Activated naive CD4-positive, alpha-beta T cell treated with anti-CD3 and anti-CD28 coated beads for 36 hours (primary cell): ENCODE measurements at places on chromosomes 7 and 10. TPM values are rescaled to one million over a fixed set of nuclear protein-coding genes. Genes with fewer than 3 reads are reported as not detected.

DNA sequence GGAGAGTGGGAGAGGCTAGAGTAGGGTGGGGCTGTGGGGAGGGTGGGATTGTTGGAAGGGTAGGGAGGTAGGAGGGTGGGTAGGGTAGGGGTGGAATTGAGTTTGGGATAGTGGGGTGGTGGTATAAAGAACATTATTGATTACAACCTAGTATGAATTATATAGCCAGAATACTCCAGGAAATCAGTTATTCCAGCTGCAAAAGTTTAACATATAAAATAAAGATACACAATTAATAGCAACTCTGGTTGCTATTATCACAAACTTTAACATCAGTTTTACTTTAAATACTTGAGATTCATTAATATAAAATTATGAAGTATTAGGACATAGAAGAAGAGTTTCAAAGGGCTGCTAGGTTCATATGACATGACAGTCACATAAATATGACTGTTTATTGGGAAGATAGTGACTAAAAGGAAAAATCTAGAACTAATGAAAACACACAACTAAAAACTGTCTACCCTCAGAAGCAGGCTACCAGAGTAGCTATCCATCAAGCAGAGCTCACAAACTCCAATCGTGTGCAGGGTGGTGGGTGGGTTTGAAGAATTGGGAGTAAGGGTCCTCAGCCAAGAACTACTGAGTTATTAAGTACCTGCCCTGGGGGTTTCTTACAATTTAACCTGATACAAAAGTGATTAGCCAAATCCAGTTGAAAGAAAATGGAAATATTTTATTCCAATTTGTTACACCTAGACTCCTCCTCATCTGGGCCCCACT is 14.0 kb upstream of the SGCE start:
- no peak overlapping the region for H3K27ac ChIP-seq
- H3K4me3 ChIP-seq = no peak overlapping the region
- DNase-seq = no peak
- no peaks in the 10 kb centered on the region for H3K36me3 ChIP-seq

GRCh38 chr7:131320603-131321002 is 7.1 kb upstream of the MKLN1 start:
- DNase-seq = no peak
- no peak overlapping the region for H3K27ac ChIP-seq
- H3K4me1 ChIP-seq = peaks cover 21% of the 10 kb centered on the region
- H3K4me3 ChIP-seq = no peak overlapping the region
- no peaks in the 10 kb centered on the region for H3K27me3 ChIP-seq

DNA sequence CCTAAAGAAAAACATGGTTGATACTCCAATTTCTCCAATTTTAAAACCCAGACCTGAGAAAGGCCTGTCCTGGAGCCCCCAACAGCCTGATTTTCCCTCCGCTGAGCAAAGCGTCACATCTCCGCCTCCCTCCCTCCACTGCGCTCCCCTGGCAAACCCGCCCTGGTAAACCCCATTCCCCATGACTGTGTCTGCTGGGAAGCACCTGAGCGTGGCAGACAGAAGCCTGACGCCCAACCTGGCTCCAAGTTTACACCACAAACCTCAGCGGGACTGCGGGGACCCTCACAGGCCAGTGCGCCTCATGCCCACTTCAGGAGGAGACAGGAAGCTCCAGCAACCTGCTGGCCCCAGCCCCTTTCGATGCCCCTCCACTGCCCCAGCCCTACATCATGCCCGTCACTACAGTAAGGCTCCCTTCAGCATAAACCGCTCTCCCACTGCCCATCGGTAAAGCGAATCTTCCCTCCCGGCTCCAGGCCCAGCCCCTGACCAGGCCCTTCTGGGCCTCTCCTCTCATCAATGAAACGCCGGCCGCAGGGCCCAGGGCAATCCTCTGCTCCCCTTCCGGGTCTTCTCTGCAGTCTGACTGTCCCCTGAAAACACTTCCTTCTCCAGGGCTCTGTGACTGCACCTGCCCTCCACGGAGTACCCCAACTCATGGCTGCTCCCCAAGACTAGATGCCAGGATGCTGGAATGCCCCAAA is 233.3 kb downstream of the MAD1L1 start:
- no peak overlapping the region for H3K27ac ChIP-seq
- no peaks in the 10 kb centered on the region for H3K4me1 ChIP-seq
- DNase-seq = no peak
- no peaks in the 10 kb centered on the region for H3K27me3 ChIP-seq
- no peak overlapping the region for H3K4me3 ChIP-seq

- H3K27ac ChIP-seq = no peak overlapping the region
- no peak for DNase-seq
- no peaks in the 10 kb centered on the region for H3K27me3 ChIP-seq
- no peak overlapping the region for H3K4me3 ChIP-seq
- peaks cover 4% of the 10 kb centered on the region for H3K4me1 ChIP-seq
These were observed 12.0 kb upstream of the CRHR2 start for GRCh38 chr7:30694218-30694745.

DNA sequence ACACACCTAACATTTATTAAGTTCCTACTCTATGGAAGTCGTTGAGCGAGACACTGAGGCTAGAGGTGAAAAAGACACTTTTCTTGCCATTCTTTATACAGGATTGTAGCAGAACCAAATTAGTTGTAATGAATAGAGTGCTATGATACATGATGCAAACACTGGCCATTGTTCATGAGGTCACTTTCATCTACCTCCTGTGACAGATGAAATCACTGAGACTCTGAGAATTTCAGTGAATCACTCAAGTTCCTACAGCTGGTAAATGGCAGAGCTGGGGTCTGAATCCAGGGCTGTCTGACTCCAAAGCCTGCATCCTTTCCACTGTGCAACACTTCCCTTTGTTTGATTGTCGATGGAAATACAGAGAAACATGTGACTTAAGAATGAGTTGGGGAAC is 657.6 kb downstream of the LRMDA start:
- H3K4me3 ChIP-seq = no peak overlapping the region
- no peak for DNase-seq
- no peaks in the 10 kb centered on the region for H3K27me3 ChIP-seq
- no peaks in the 10 kb centered on the region for H3K36me3 ChIP-seq
- H3K27ac ChIP-seq = no peak overlapping the region

- no peaks in the 10 kb centered on the region for H3K36me3 ChIP-seq
- no peaks in the 10 kb centered on the region for H3K27me3 ChIP-seq
- no peak overlapping the region for H3K27ac ChIP-seq
- H3K4me1 ChIP-seq = no peaks in the 10 kb centered on the region
These were observed 1136.4 kb downstream of the TYW1 start for GRCh38 chr7:68133045-68133444.

DNA sequence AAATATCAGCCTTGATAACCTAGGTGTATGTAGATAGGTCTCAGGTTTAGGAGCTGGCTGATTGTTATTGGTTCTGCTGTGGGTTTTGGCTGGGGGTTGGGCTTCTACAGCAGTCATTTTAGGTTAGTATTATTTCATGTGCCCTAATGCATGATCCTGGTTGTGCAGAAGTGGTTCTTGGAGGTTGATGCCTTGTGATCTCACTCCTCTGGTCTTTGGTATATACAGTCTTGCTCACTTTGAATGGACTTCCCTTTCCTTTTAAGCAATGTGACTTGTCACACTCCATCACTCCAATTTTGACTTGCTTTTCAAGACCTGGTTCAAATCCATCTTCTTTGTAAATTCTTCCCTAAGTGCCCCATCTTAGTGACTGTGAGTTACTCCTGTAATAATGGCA is 188.9 kb downstream of the LRMDA start:
- H3K4me3 ChIP-seq = no peak overlapping the region
- peaks cover 3% of the 10 kb centered on the region for H3K27me3 ChIP-seq
- DNase-seq = no peak
- H3K36me3 ChIP-seq = no peaks in the 10 kb centered on the region
- no peaks in the 10 kb centered on the region for H3K4me1 ChIP-seq

GRCh38 chr10:2296179-2296891 is 559.0 kb upstream of the ADARB2 start:
- no peak overlapping the region for H3K27ac ChIP-seq

DNA sequence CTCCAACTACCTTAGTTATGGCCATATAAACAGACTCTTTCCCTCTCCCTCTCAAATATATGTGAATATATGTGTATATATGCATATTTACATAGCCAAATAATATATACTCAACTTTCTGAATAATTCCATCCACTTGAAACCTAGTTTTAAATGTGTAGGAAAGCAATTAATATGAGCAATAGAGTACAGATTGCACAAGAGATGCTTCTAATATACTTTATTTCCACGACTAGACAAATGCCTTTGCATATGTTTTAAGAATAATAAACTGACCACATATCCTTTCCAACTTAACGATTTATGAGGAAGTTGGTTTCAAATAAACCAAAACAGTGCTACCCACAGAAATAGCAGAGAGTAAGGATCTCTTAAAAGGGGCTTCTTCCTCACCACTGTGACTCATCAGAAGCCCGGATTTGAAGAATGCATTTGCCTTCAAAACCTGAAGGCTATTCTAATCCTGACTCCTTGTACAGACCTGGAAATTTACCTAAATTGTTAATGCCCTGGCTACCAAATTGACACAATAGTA is 266.3 kb downstream of the AHR start:
- H3K4me3 ChIP-seq = no peak overlapping the region
- peaks cover 14% of the 10 kb centered on the region for H3K27me3 ChIP-seq
- no peak overlapping the region for H3K27ac ChIP-seq
- no peak for DNase-seq
- no peaks in the 10 kb centered on the region for H3K4me1 ChIP-seq
- H3K36me3 ChIP-seq = peaks cover 2% of the 10 kb centered on the region

DNA sequence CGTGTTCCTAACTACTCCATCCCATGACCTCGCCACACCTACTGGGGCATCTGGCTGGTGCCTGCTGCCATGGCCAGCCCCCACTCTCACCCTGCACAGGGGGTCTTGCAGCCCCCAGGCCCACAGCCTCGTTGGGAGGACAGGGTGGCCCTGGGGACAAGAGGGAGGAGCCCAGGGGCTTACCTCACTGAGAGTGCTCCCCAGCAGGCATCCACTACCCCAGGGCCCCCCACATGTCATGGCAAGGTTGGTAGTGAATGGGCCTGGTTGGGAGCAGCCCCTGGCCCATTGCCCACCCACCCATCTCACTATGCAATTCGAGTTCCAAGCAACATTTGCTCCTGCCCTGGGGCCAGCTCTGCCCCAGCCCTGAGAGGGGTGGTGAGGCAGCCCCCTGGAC is 24.0 kb upstream of the AMZ1 start:
- H3K4me3 ChIP-seq = no peak overlapping the region
- no peaks in the 10 kb centered on the region for H3K27me3 ChIP-seq
- H3K36me3 ChIP-seq = peaks cover 1% of the 10 kb centered on the region
- no peak overlapping the region for H3K27ac ChIP-seq
- DNase-seq = no peak

- peaks cover 17% of the 10 kb centered on the region for H3K4me1 ChIP-seq
- no peaks in the 10 kb centered on the region for H3K27me3 ChIP-seq
- no peak overlapping the region for H3K4me3 ChIP-seq
- H3K36me3 ChIP-seq = no peaks in the 10 kb centered on the region
These were observed 135.3 kb upstream of the FAM3C start for GRCh38 chr7:121531175-121532070.

DNA sequence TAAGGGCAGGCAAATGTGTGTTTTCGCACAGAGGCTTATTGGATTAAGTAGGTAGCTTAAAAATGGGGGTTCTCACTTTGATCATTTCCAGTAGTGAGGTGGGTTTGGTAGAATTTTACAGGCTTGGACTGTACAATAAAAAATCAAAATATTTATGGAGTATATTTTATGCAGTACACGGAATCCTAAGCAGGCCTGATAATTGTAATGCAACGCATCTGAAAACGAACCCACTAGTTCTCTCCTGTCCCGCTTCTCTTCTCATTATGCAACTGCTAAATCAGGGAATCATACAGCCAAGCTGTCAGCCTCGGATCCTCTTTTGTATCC is 377 bp upstream of the POLR1F start:
- H3K27ac ChIP-seq = peak overlapping the region; percentile 68
- no peaks in the 10 kb centered on the region for H3K27me3 ChIP-seq
- DNase-seq = no peak
- peaks cover 46% of the 10 kb centered on the region for H3K4me1 ChIP-seq

- H3K4me3 ChIP-seq = no peak overlapping the region
- H3K27ac ChIP-seq = no peak overlapping the region
- no peaks in the 10 kb centered on the region for H3K27me3 ChIP-seq
- H3K36me3 ChIP-seq = no peaks in the 10 kb centered on the region
These were observed 14.3 kb downstream of the SEMA3D start for GRCh38 chr7:85172530-85172941.

- H3K27ac ChIP-seq = no peak overlapping the region
- H3K4me1 ChIP-seq = no peaks in the 10 kb centered on the region
- H3K4me3 ChIP-seq = no peak overlapping the region
- DNase-seq = no peak
These were observed 36.6 kb upstream of the BHLHA15 start for GRCh38 chr7:98174334-98175259.

DNA sequence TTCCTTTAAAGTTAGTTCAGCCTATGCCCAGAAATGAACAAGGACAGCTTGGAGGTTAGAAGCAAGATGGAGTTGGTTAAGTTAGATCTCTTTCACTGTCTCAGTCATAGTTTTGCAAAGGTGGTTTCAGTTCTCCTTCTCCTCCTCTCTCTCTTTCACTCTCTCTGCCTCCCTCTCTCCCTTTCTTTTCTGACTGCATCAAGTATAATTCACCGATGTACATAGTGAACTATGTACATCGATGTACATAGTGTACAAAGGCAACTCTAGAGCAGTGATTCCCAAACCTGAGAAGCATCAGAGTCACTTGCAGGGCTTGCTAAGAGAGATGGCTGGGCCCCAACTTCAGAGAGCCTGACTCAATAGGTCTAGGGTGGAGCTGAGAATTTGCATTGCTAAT is 1259.7 kb downstream of the TYW1 start:
- no peak overlapping the region for H3K27ac ChIP-seq
- DNase-seq = no peak
- peaks cover 1% of the 10 kb centered on the region for H3K36me3 ChIP-seq
- H3K27me3 ChIP-seq = peaks cover 4% of the 10 kb centered on the region

GRCh38 chr7:29976673-29977415 is 12.8 kb downstream of the SCRN1 start:
- DNase-seq = no peak
- H3K27ac ChIP-seq = no peak overlapping the region
- peaks cover 2% of the 10 kb centered on the region for H3K27me3 ChIP-seq
- H3K4me3 ChIP-seq = no peak overlapping the region

DNA sequence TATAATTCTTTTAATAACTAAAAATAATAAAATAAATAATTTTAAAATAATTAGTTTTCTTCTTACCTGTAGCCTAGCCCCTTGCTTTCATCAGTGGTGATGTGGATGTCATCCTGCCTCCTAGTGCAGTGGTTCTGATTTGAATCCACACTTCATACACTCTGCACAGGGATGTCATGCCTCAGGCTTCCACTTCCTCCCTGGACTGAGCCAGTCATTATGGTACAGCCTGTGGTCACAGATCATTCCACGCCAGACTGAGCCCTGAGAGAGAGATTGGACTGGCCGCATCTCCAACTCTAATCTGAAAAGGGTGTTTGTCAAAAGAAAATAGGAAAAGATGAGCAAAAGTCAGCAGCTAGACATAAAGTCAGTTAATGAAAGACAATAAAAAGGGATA is 436.2 kb upstream of the IGFBP3 start:
- H3K4me3 ChIP-seq = no peak overlapping the region
- no peaks in the 10 kb centered on the region for H3K4me1 ChIP-seq
- no peaks in the 10 kb centered on the region for H3K36me3 ChIP-seq
- no peak overlapping the region for H3K27ac ChIP-seq

Gene CPN1
- total RNA-seq = not detected

Gene AKR1B1
- 107 TPM for total RNA-seq

Gene FEZF1
- not detected for total RNA-seq

Gene ODAD2
- 0.22 TPM for total RNA-seq

Gene SMKR1
- 1.2 TPM for total RNA-seq

Gene NODAL
- total RNA-seq = not detected

Gene PPP1R9A
- not detected for total RNA-seq

Gene ITGA8
- total RNA-seq = not detected

Gene EPO
- total RNA-seq = not detected
